ENCODE measurements at places on chromosomes 1 and 21.
A peak's percentile ranks its signal among the peaks of the same experiment; 100 is the strongest.

- no peak for DNase-seq
Observed at GRCh38 chr1:192277635-192278034, 39.2 kb upstream of the RGS21 start.

DNA sequence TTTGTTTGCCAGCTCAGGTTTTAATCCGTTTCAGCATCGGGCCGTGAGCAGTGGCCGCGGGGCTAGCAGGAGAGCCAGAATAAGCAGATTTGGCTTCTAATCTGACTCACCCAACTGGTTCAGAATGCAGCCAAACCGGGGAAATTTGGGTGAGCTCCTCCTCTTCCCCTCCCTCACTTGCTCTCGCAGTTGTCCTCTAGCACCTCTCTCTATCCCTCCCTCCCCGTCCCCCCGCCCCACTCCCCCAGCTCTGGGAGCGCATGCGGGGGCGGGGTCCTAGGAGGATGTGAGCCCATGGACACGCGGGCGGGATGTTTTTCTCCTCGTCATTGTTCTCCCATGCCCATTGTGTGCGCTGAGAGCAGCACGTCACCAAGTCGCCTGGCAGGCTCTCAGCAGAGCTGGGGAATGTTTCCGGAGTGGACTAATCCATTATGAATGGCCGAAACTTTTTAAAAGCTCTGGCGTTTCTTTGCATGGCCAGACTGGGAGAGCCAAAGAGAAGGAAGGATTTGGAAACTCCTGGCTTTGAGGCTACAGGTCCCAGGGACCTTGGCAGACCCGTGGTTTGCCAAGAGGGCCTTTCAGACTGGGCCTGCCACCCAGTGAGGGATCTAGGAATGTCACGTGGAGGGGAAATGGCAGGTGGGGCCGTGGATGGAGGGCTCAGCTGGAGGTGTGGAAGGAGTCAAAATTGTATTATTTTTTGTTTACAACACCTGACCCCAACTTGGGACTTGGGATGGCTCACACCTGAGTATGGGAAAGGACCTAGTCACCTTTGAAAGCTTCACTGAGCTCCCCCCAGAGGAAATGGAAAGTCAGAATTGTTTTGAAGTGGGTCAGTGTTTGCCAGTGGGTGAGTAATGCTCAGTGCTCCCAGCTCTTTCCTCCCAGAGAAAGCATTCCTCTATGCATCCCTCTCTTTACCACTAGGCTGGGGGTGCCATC lies 39.2 kb downstream of the CDK18 start:
- peak; percentile 25 for DNase-seq

DNA sequence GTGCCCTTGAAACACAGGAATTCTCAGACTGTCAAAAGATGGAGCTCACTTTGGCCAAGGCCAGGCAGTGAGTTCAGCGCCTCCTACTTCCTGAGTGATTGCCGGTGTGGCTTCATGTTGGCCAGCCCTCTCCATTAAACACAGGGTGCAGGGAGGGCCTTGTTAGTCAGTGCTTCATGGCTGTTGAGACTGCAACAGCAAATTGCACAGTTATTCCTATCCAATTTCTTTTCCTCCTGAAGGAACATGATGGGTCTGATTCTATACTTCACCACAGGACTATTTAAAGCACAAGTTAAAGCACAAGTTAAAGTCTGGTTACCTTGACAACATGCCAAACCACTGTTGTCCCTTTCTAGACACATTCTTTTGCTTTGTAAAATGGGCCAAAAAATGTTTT lies 156.6 kb downstream of the SIPA1L2 start:
- no peak for DNase-seq

DNA sequence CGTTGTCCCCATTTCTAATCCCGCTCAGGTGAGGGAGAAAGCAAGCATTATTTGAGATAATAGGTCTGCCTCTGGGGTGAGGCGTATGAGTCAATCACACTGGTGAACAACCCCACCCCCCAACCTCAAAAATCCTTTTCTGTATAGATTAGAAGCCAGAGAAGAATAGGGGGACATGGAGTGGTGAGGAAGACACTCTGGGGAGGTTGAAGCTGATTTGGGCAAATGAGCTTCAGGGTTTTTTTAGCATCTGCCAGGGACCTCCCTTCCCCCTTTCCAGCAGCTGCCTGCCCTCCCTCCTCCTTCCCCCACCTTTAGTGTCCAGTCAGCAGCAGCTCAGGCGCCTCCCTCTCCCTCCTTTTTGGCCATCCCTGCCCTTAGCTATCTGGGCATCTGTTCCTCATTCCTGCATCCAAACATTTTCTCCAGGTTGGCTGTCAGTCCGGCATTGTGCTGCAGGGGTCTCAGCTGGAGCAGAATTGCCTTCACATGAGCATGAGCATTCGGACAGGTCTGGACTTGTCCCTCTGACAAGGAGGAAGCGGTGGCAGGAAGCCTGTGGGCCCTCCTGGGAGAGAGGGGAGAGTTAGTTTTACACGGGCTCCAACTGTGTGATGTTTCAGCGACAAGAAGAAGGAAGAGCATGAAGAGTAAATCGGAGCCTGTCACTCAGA lies 30.8 kb upstream of the PTGFRN start:
- peak; percentile 55 for DNase-seq

GRCh38 chr1:5872886-5873285 lies 119.3 kb downstream of the NPHP4 start:
- DNase-seq, result no peak

- DNase-seq, result no peak
Observed at GRCh38 chr1:206699626-206700025, 14.9 kb downstream of the MAPKAPK2 start.

GRCh38 chr1:212820969-212821368 lies 26.5 kb downstream of the SPATA45 start:
- DNase-seq, result no peak

DNA sequence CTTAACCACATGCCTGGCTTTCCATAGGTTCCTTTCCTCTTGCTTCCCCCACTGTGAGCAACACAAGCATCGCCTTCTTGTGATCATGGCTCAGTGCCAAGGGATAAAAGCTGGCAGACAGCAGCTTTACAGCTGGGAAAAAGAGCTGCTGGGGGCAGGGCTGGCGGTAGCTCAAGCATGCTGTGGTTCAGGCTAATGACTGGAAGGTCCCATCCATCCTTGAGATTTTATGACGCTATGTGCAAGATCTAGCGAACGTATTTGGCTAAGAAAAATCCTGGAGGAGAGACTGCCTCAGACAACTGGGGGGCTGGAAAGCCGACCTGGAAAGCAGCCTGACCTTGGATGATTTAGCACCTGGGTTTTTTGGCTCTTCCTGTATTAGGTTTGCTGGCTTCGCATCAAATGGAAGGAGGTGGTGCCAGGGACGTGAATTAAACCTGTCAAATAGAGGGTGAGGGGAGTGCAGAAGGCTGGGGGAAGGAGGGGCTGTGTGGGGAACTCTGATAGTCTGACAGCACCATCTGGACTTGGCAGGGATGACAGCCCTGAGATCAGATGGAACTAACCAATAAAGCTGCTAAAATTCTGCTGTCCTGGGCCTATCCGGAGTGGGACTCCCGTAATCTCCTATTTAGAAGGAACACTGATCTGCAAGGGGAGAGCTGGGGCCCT lies 34.8 kb downstream of the ZMYND12 start:
- peak; percentile 86 for DNase-seq

- no peak for DNase-seq
Observed at GRCh38 chr1:6141592-6141991, 38.5 kb downstream of the CHD5 start.

- DNase-seq, result no peak
Observed at GRCh38 chr1:145711213-145711651, 4.1 kb upstream of the PDZK1 start.

- no peak for DNase-seq
Observed at GRCh38 chr1:202935844-202936243, 8.8 kb upstream of the KLHL12 start.

- DNase-seq, result no peak
Observed at GRCh38 chr1:53127546-53127945, 14.9 kb downstream of the SLC1A7 start.

DNA sequence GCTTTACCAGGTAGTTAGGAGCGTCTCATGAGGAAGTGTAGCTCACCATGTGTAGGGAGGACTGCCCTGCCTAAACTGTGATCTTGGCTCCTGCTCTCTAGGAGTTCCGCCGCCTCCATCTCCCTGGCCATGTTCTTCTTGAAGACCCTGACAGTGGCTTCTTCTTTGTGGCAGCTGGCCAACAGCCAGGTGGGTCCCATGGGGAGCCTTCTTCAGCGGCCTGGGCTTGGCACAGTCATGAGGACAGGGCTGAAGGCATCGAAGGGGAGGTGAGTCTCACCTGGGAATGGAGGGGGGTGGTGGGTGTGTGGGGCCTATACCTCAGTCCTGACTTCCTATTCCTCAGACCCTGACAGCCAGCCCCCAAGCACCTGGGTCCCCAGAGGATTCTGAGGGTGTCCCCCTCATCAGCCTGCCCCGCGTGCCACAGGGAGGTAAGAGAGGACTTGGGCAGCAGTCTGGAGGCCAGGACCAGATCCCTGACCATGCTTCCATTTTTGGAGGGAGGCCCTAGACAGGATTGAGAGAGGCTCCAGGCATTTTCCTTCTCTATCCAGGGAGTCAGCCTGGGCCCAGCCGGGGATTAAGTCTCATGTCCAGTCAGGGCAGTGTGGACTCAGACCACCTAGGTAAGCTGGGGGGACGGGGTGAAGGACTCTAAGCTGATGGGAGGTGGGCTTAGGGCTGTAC lies 21.4 kb downstream of the HYI start:
- no peak for DNase-seq

GRCh38 chr1:107213225-107213624 lies 72.4 kb downstream of the NTNG1 start:
- no peak for DNase-seq

GRCh38 chr1:240888039-240888786 lies 276.3 kb upstream of the GREM2 start:
- DNase-seq, result no peak

DNA sequence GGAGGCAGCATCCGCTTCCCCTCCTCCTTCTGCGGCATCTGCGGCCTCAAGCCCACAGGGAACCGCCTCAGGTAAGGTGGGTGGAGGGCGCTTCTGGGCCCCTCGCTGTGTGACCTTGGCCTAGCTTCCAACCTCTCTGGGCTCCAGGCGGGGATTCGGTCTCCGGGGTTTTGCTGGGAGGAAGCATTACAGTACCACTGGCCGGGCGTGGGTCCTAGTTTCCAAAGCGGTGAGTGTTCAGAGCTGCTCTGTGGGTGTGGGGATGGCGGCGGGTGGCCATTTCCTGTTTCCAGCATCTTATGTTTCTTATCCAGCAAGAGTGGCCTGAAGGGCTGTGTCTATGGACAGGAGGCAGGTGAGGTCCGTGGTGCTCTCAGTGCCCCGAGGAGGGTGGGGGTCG lies 11.6 kb downstream of the FAAH start:
- DNase-seq, result no peak

- DNase-seq, result no peak
Observed at GRCh38 chr1:19000065-19000464, 43.6 kb upstream of the IFFO2 start.

DNA sequence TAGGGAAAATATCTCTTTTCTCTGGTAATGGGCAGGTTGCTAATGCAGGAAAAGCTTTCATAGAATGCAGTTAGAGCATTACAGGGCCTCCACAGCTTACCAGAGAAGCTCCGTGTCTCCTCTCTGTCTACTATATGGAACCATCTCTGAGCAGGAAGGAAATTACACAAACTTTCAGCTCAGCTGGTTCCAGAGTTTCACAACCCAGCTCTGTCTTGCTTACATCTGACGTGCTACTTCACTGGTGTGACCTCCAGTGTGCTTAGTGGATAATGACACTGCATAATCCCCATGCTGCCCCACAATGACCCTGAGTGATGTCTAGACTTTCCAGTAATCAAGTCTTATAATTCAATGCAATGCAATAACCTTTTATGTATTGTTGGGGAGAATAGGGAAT lies 4.3 kb upstream of the FGGY start:
- DNase-seq, result no peak

DNA sequence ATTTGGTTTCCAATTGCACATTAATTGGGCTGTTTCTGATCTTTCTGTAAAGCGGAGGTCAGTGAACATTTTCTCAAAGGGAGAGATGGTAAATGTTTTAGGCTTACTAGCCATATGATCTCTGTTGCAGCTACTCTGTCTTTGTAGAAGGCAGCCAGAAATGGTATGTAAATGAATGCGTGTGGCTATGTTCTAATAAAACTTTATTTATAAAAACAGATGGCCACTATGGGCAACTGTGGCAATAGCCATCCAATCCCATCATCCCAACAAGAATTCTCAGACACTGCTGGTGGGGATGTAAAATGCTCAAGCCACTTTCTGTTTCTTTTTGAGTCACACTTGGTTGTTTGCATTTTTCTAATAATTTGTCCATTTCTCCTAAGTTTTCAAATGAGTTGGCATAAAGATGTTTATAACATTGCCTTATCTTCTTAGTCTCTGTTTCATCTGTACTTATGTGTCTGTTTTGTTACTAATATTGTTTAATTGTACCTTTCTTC lies 448.8 kb upstream of the VAMP3 start:
- no peak for DNase-seq

GRCh38 chr1:3453891-3454810 lies at the start of gene ARHGEF16:
Gene ARHGEF16, plus strand, starts transcription at chr1:3454665. Its CDS starts 8,420 bp downstream, at chr1:3463085.
- peak; percentile 8 for DNase-seq

DNA sequence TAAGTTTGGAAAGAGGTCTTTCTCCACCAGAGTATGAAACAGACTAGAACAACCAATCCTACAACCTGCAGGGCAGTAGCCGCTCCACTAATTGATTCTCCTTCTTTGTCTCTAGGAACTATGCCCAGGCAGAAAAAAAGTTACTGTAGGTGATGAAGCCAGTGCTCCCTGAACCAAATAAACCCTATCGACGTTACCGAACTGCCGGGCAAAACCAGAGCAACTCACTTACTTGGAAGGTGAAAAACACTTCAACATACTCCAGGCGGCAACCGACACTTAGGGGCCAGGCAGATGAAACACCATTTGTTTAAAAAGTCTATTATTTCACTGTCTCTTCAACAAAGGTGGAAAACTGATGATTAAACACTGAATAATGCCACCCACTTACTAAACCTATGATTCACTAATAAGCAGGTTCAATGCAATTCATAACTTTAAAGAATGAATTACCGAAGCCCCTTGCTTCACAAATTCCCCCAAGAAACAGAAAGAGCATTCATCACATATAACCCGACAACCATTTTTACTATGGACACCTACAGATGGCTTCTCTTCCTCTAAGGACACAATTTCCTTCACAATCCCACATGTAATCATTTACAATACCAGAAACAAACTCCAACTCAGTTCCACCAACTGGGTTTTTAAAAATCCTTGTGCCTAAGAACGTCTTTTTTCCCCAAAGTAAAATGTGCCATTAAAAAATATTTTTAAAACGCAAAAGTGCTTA lies 1.6 kb downstream of the NRIP1 start:
- peak; percentile 50 for DNase-seq

- no peak for DNase-seq
Observed at GRCh38 chr1:173862769-173863223, 5.0 kb downstream of the GAS5 start.

DNA sequence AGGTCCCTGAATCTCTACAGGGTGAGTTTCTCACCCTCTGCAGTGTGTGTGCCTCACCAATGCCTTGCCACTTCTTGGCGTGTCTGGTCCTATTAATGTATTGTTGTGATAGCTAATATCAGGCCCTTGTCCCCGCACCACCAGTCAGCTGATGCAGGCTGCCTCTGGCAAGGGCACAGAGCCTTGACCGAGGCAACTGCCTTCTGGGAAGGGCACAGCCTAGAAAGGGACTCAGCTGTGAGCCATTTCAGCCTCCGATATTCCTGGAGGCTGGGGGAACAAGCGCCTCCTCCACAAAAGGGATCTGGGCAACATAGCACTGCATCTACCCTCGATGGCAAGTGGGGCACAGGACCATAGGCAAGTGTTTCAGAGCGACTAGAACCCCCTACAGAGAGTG lies 27.0 kb downstream of the IL10RB start:
- no peak for DNase-seq
